ENCODE measurements at places on chromosomes 13 and 19. TPM values are rescaled to one million over a fixed set of nuclear protein-coding genes. Genes with fewer than 3 reads are reported as not detected.

GRCh38 chr19:2223959-2224358 is 12.2 kb downstream of the PLEKHJ1 start:
- peaks cover 30% of the 10 kb centered on the region for H3K36me3 ChIP-seq
- H3K4me1 ChIP-seq: no peaks in the 10 kb centered on the region
- no peak overlapping the region for H3K4me3 ChIP-seq
- no peaks in the 10 kb centered on the region for H3K27me3 ChIP-seq
- no peak for DNase-seq

- peaks cover 8% of the 10 kb centered on the region for H3K4me1 ChIP-seq
- no peak overlapping the region for H3K27ac ChIP-seq
- peaks cover 1% of the 10 kb centered on the region for H3K27me3 ChIP-seq
- no peak for DNase-seq
- H3K36me3 ChIP-seq: no peaks in the 10 kb centered on the region
Observed at GRCh38 chr19:17389957-17390664, 3.9 kb downstream of the CCDC194 start.

DNA sequence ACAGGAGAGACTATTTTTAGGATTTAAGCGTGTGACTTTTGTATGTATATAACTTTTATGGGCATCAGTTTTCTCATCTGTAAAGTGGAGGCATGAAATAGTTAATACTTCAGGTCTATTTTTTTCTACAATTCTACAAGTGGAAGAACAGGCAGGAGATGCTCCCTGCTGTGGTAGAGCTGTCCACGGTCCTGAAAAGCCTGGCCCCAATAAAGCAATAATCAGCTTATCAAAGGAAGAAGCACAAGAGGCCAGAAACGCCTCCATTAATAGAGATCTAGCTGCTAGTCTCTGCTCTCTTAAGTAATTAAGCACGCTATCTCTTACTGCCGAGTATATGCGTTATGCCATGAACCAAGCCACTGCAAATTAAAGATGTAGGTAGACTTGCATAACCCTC is 28.0 kb upstream of the WASF3 start:
- H3K36me3 ChIP-seq: no peaks in the 10 kb centered on the region
- no peaks in the 10 kb centered on the region for H3K27me3 ChIP-seq
- H3K27ac ChIP-seq: no peak overlapping the region

Gene CFD
- total RNA-seq: 4.6 TPM
